ENCODE measurements at places on chromosomes 12 and 14.

GRCh38 chr12:24113701-24114100 is 164.2 kb upstream of the SOX5 start:
- DNase-seq, result no peak

DNA sequence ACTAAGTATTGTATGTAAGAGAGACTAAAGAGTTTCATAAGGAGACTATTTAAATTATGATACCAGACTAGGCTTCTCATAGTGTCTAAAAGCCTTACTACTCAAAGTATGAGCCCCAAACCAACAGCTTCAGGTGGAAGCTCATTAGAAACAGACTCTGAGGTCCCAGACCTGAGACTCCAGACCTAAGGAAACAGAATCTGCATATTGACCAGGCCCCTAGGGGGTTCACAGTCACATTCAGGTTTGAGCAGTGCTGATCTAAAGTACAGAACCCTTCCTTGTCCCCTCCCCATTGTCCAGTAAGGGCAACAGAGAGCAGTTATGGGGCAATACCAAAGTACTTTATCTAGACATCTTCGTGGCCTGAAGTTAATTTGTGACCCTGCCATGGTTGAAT is 87.7 kb downstream of the SSPN start:
- DNase-seq, result no peak

GRCh38 chr12:4979737-4980136 is 63.9 kb upstream of the KCNA5 start:
- DNase-seq, result no peak

GRCh38 chr12:16385782-16386646 is 38.6 kb downstream of the MGST1 start:
- DNase-seq, result no peak

DNA sequence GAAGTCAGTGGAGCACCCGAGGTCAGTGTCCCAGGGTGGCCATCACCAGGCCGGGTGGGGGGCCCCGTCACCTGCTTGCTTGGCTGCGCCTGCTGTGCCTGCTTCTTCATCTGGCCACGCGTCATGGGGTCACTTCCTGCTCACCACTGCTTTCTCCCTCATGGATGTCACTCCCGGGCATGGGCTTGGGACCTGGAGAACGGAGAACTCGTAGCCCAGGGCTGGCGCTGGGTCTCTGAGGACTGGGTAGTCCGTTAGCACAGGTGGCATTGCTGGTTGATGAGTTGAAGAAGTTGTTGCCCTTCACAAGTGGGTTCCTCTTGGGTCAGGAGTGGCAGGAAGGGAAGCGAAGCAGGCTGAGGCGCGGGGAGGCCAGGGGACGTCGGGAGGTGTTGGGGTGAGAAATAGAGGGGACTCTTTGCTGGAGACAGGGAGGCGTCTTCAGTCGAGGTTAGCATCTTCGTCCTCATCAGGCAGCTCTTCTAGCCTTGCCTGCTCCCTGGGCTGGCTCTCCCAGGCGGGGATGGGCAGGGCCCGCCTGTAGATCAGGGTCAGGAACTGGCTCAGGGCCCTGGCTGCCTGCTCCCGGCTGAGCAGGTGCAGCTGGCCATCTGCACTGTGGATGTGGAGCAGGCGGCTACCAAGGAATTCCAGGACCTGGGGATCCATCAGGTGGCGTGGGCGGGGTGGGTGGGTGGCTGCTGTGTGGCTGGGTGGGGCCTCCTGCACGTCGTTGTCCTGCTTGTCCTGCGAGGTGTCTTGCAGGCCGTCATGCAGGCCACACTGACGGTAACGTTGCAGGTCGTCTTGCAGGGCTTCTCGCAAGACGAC is 23.0 kb downstream of the RTL1 start:
- peak; percentile 26 for DNase-seq

GRCh38 chr14:49915085-49915484 is 22.2 kb downstream of the ARF6 start:
- DNase-seq, result no peak

DNA sequence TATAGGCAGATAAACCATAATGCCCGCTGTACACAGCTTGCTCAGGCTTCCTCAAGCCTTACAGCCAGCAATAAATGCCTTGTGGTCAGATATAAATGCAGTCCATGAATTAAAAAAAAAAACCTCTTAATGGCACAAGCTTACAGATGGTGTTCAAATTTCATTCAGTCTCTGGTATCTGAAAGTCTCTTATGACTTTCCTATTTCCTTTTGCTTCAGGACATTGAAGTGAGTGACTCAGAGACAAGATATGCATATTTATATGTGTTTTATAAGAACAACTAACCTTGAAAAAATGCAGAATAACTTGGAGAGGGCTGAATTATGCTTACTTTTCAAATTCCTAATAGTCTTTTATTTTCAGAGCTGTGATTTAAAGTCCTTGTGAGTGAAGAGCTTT is 426.9 kb upstream of the MIS18BP1 start:
- no peak for DNase-seq

DNA sequence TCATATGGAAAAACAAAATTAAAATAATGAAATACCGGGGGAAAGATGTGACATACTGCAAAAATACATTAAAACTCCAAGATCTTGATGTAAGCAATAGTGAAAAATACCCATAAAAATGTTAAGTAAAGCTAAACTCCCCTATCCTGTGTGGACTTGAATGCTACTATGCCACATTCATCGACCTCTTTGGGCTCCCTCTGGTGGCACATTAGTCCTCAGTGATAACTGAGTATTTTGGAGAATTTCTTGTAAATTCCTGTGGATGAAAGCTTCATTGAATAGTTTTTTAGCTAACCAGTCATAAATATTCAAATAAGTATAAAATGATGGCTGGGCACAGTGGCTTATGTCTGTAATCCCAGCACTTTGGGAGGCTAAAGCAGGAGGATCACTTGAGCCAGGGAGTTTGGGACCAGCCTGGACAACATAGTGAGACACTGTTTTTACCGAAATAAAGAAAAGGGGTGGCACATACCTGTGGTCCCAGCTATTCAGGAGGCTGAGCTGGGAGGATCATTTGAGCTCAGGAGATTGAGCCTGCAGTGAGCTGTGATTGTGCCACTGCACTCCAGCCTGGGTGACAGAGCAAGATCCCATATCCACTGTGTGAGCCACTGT is 42.4 kb upstream of the SGPP1 start:
- DNase-seq, result no peak

- no peak for DNase-seq
Measured at GRCh38 chr12:75782069-75782581, 249.5 kb downstream of the PHLDA1 start.

- DNase-seq, result no peak
Measured at GRCh38 chr14:80637756-80638619, 303.6 kb downstream of the CEP128 start.

All from aorta (tissue), 5 donors.